ENCODE measurements at places on chromosomes 13 and 19. TPM values are rescaled to one million over a fixed set of nuclear protein-coding genes. Genes with fewer than 3 reads are reported as not detected.

KLK6 gene
- polyA plus RNA-seq, result not detected

TSSK6 gene
- 1.4 TPM for polyA plus RNA-seq

GJB2 gene
- polyA plus RNA-seq, result not detected

MYPOP gene
- 0.15 TPM for polyA plus RNA-seq

ZNF91 gene
- 55.8 TPM for polyA plus RNA-seq

BRSK1 gene
- not detected for polyA plus RNA-seq

GRK1 gene
- polyA plus RNA-seq, result not detected
